ENCODE measurements at places on chromosomes 4 and X.

- DNase-seq, result no peak
These were observed 413.8 kb downstream of the GBA3 start for GRCh38 chr4:23106516-23106915.

- DNase-seq, result no peak
These were observed 219.0 kb upstream of the PSAPL1 start for GRCh38 chr4:7653510-7654369.

- DNase-seq, result no peak
These were observed 2.6 kb upstream of the KIAA0232 start for GRCh38 chr4:6779667-6780565.

- DNase-seq, result peak; percentile 45
These were observed 143.2 kb upstream of the DGKK start for GRCh38 chrX:50613846-50614245.

DNA sequence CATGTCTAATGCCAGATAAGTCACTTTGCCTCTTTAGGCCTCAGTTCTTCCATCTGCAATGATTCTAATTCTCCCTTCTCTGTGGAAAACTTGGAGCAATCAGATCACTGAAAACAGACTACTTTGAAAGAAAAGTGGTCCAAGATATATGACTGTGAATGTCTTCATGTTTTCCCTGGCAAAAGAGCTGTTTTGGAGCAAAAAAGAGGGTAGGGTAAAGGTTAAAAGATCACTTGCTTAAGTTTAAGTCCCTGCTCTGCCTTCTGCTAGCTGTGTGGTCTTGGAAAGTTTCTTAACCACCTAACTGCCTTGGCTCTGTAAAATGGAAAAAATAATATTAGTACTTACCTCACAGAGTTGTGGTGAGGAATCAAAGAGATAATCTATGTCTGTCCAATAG is 140.3 kb upstream of the PAK3 start:
- DNase-seq, result no peak

DNA sequence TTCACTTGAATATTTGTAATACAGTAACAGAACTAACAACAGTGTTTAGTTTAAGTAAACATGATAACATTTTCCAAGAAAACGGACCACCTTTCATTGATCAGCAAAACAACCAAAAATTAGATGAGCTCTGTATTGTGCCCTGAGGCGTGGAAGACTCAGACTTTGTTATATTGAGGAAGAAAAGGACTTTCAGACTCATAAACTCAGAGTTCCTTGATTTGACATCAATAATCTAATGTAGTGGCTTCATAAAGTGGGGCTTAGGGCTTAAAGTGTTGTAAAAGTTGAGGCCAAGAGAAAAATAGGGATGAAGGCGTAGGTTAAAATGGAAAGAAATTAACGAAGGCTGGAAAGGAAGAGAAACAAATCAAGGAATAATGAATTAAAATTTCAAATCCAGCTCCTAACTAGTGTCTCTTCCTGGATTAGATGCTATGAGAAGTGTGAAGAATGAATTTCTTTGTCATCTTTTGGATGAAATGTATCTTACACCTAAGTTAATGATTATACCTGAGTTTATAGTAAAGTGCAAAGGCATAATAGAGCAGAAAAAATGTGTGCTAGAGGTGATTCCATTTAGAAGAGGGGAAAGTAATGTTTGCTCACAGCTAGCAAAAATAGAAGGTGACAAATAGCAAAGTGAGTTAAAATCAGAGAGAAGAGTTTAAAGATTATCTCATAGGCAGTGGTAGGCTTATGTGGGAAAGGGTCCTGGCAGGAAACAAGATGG is 19.8 kb upstream of the GLRA2 start:
- no peak for DNase-seq

DNA sequence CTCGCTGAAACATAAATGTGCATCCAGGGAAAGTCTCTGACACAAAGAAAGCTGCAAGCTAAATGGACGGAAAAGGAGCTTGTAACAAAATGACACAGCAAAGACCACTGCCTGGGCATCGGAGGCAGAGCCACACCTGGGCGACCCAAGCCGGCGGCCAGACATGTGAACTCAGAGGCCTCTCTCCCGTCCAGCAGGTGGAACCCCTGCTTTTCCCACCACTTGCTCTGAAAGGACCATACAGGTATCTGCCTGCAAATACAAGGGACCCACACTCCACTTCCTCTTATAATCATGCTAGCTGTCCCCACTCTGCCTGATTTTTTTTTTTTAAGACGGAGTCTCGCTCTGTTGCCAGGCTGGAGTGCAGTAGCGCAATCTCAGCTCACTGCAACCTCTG is 12.0 kb downstream of the CPLX1 start:
- no peak for DNase-seq

GRCh38 chr4:153571006-153571545 is 104.9 kb downstream of the TMEM131L start:
- DNase-seq, result no peak

- no peak for DNase-seq
These were observed 40.8 kb downstream of the STK26 start for GRCh38 chrX:132063862-132064261.

- DNase-seq, result peak; percentile 60
These were observed 15.4 kb downstream of the UTP3 start for GRCh38 chr4:70703619-70704214.

- DNase-seq, result peak; percentile 72
These were observed 75.6 kb downstream of the MAML3 start for GRCh38 chr4:140078366-140078765.

DNA sequence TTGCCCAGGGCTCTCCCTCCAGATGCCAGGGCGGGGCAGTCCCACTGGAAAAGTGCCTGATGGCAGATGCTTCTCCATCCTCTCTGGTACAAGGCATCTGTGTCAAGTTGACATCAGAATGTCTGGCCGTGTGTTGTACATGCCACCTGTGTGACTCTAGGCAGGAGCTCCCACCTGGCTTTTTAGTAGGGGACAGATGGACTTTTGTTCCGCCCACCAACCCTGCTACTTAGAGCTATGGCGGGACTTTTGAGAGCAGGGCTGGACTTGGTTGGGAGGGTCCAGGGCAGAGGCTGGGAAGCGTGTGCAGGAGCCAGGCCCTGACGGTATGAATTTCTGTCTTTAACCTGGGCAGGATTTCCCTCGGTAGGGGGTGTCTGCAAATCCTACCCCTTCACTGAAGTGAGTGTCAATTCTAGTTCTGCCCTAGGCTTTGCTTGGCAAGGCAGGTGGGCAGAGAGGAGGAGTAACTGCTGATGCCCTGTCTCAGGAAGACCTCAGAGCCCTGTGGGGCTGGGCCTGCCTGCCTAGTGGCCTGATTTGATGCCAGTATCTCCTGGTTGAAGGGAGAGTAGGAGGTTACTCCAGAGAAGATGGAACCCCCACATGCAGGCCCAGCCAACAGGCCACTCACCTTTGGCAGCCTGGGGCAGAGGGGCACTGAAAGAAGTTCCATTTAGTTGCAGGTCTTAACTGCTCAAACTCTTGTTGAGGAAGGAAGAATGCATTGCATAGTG is 99.1 kb downstream of the PJA1 start:
- DNase-seq, result no peak

DNA sequence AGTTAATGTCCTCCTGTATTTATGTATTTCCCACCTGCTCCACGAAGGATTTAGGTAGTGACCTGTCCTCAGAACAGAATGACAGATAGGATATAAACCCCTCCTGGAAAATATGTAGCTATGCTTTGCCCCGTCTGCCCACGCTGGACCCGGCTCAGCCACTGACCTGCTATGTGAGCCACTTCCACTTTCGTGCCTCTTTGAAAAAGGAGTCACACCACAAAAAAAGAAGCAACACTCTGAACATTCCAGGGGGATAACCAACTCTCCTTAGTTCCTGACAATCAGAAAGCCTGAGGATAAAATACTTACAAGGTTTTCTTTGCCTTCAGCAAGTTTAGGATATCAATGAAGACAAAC is 11.1 kb downstream of the ACSL1 start:
- peak; percentile 59 for DNase-seq

DNA sequence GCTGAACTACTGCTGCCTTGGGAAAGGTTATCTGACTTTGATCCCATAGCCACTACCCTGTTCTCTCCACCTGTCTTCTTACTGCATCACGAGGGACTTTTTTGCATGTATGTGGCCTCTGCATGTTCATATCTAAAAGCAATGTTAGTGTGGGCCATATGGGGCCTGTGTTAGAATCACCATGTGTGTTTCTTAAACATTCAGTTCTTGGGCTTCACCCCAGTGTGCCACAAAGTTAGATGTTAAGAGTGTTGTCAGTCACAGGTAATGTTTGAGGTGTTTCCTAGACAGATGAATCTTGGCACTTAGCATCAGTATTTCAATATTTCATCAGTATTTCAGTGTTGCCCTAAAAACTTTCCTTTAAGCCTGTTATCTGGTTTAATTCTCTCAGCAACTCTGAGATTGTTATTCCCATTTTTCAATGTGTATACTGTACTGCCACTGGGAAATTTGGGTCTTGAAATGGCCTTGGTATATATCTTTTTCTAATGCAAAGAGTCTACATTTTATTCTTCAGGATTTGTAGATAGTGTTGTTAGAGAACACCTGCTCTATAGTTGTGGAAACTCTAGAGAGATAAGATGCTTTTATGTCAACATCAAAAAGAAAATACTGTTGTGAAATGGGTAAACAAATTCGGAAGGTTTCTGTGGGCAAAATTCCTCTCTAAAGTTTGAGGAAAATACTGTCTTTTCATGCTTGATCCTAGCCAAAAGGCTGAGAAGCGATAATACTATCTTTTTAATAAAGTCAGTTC is 259.7 kb downstream of the BMPR1B start:
- no peak for DNase-seq

GRCh38 chrX:70479922-70480659 is 35.5 kb downstream of the DLG3 start:
- peak; percentile 34 for DNase-seq

- DNase-seq, result no peak
These were observed 106.4 kb upstream of the FTHL17 start for GRCh38 chrX:31178064-31178768.

DNA sequence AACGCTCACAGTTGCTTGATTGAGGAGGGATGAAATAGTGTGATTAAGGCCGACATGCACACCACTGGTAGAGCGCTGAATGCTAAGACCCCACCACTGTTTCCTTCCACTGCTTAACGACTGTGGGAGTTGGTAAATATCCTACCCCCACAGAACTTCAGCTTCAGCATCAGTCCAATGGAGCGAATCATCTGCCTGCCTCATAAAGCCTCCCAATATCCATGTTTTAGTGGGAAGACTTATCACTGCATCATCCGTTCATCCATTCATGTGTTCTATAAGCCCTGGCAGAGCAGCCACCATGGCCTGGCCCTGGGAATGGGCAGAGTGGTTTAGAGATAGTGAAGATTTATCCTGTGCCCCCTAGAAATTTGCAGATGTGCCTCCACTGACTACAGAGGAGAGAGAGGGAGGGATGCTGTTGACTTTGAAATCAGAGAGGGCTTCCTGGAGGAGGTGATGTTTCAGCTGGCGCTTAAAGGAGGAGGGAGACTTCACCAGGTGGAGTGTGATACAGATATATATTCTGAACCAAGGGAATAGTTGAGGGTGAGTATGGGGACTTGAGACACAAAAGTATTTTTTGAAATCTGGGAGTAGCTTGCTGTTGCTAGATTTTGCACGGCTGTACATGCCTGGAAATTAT is 71.9 kb upstream of the STX18 start:
- no peak for DNase-seq

GRCh38 chrX:52585892-52586291 is 68.8 kb downstream of the SSX7 start:
- no peak for DNase-seq

GRCh38 chrX:131801066-131801465 is 222.0 kb upstream of the STK26 start:
- no peak for DNase-seq

GRCh38 chrX:150449313-150449712 is 86.2 kb downstream of the MAMLD1 start:
- no peak for DNase-seq

- DNase-seq, result no peak
These were observed 662 bp downstream of the SLAIN2 start for GRCh38 chr4:48341776-48342605.

GRCh38 chrX:47840111-47840510 is 3.4 kb downstream of the ZNF81 start:
- DNase-seq, result no peak

DNA sequence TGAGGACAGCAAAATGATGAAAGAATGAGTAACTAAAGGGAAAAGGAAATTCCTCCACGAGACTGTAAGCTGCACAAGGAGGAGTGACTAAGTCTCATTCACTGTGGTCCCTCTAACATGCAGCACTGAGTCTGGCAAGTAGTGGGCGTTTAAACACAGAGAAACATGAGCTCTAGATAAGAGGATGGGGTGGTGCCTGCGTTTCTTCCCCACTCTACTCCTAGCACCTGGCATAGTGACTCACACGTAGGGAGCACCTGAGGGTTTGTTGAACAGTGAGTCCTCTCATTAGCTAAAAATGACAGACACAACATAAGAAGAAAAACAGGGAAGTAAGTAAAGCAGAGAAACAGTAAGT is 105.8 kb upstream of the CBR4 start:
- DNase-seq, result peak; percentile 98

DNA sequence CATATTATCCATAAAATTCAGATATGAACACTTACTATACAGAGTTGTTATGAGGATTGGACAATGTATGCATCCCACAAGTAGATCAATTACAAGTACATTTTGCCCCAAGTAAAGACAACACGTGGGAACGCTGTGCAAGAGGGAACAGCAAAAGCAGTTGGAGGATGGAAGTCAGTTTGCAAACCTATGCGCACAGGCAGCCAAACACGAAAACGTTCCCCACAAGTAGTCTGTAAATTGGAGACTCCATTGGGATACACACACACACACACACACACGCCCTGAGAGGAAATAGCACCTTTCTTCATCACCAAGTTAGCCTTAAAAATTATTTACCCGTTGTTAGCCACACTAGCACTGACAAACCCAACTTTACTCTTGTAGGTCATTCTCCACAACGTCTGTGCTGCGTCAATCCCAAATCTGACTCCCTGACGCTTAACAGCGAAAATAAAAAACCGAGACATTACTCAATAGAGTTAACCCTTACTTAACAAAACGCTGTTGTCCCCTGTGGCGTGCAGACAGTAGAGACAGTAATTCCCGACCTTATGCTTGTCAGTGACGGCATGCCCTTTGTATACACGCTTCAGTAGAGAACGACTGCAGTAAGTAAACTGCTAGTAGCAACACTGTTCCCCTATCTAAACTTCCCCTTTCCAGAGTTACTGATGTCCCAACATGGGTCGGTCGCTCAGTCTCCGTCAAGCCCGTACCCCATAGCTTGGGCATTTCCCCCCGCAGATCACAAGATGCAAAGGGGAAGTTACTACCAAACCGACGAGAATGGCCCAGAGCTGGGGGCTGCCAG is 730 bp downstream of the MANBA start:
- DNase-seq, result peak; percentile 52

GRCh38 chrX:3290561-3290960 is 55.9 kb downstream of the MXRA5 start:
- DNase-seq, result no peak

DNA sequence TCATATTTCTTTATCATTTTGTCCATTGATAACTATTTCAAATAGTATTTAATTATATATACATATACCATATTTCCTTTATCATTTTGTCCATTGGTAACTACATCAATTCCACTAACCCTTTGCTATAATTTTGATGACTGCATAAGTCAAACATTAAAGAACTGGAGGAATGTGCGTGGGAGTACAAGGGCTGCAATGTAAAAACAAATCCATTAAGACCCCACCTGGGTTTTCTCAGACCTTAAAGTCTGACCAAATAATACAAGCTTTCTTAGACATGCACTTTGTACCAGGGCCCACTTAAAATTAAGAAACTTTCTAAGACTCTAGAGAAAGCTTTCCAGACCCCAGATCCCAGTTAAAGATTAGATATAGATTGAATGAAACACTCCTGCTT is 1622.4 kb upstream of the PCDH10 start:
- DNase-seq, result peak; percentile 9
